ENCODE measurements at places on chromosomes 13 and 19.

GRCh38 chr13:42740753-42741152 lies 40.6 kb upstream of the FAM216B start:
- DNase-seq = no peak

DNA sequence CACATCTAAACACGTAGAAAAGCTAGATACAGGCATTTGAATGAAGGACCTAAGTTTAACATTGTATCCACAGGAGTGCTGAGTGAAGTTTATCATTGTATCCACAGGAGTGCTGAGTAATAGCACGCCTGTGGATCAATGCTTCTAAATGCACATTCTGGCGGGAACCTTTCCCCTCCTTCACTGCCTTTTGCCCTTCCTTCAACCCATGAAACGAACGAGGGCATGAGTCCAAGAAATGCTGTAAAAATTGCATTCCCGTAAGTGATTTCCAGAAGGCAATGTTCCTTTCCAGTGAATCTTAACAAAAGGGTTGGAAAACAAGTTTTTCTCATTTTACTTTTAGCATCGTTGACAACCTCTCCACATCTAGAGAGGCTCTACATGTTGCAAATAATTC lies 88.1 kb downstream of the ZDHHC20 start:
- DNase-seq = no peak

DNA sequence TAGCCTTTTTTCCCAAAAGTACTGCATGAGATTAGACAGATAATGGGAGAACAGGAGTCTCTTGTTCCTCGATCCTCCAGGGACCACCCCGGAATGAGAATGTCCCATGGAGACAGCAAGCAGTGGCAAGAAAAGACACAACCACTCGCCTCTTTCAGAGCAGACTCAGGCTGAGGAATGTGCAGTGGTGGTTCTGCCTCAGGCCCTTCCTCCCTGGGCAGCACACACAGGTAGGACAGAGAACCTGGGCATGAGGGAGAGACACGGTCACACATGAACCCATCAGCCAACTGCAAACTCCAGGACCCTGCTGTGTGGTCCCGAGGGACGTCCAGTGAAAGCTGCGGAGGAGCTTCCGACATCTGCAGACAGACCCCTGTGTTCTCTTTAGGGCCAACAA lies 31.0 kb downstream of the CRYL1 start:
- DNase-seq = no peak

DNA sequence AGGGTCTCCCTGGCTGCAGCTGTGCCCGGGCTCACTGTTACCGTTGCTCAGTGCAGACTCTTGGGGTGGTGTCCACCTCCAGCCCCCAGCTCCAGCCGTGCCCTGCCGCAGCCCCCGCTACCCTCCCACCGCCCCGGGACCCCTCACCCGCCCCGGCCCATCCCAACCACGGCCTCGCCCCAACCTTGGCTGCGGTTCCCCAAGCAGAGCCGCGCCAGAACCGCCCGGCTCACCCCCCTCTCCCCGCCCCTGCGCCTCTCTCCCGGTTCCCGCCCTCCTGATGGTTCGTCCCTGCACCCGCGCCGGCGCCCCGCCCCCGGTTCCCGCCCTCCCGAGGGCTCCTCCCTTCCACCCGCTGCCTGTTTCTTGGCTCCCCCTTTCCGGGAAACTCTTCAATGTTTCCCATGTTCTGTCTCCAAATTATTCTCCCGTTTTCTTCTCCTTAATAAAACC lies 40.3 kb downstream of the ANKRD10 start:
- DNase-seq = peak; percentile 72
